ENCODE measurements at places on chromosomes 2 and 18.

- DNase-seq, result no peak
These were observed 30.0 kb downstream of the FHL2 start for GRCh38 chr2:105368759-105369408.

DNA sequence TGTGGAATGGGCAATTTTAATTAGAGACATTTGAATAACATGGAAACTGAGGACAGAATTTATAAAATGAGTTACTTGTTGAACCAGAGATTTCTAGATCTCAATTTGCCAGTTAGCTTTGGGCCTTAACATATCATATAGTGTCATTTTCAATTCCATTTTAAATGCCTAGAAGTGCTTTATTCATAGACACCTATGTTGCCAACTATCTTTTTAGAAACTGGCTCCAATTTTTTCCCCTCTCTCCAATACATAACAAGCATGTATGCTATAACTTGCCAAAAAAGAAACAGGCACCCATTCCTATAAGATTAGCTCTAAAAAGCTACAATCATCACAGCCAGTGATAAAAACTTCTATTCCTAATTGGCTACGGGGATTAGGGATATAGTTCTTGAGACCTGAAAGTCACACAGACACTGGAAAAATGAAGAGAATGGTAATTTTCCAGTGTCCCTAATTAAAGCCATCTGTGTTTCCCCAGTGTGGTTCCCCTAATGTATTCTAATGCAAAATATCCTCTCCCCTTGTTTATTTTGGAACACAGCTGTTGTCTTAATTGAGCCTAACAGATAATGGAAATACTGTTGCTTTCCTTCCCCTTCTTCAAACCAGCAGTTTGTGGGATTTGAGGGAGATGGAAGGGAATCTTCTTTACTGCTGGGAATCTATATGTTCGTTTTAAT, 205.5 kb upstream of the FSHR start:
- no peak for DNase-seq

DNA sequence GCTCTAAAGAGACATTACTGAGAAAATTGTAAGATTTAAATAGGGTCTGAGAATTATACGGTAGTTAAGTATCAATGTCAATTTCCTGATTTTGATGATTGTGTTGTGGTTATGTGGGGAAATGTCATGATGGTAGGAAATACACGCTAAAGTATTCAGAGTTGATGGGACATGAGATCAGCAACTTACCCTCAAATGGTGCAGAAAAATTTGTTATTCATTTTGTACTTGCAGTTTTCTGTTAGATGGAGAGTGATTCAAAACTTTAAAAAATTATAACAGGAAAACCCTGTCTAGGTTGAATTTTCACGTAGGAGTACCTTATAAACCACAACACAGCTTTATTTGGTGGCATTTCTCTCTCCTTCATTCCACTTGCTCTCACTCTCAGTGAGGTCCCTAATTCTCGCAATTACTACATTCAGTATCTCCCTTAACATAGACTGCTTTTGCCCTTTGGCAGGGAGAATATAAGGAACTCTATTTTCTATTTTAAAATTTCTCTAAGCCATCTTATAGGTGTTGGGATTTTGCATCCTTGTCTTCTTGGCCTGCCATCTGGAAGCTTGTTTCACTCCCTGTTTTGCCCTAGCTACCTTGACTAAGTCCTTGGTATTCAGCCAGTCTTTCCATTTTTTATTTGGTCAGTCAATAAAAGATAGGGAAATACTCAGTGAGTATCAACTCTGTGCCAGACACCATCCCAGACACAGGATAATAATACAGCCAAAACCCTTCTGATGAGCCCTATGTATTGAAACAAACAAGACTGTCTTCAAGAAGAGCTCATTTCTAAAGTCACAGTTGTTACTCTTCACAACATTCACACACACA, 550.6 kb upstream of the ACVR2A start:
- DNase-seq, result no peak

DNA sequence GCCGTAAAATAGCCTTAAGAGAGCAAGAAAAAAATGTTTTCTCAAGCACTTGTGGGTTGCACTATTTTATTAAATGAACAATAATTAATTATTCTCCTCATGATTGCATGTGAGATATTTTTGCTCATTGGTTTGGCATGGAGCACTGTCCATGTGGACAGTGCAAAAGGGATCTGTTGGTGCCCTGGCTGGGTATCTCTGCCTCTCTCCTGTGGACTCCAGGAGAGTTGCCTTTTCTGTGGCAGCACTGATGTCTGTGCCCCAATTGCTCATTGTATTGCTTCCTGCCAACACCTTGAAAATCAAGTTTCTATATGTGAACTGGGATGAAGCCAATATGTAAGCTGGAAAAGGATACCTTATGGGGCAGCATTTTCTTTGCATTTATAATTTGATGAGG, 131.7 kb downstream of the SETBP1 start:
- DNase-seq, result no peak

DNA sequence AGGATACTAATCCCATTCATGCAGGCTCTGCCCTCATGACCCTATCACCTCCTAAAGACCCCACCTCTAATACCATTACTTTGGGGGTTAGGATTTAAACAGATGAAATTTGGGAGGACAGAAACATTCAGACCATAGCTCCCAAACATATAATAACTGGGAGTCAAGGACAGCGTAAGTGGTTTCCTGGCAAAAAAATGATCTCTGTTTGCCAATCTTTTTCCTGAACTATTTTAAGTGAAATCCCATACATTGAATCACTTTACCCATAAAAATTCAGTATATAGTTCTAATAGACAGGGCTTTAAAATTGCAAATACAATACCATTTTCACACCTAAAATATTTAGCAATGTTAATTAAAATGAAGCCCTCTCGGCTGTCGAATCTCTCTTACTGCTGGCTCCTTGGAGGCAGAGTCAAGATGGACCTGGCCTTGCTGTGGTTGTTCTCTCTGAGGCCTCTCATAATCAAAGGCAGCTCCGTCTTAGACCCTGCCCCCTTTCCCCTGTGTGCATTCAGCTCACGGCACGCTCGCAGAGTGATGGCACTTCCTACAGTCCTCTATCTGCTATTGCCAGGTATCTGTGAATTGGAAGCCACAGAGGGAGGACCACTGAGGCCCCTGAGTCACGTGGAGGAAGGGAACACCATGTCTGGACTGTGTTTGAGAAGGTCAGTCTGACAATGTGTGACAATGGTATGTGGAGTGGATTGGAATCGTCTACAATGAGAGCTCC, 132.3 kb downstream of the UXS1 start:
- DNase-seq, result no peak

DNA sequence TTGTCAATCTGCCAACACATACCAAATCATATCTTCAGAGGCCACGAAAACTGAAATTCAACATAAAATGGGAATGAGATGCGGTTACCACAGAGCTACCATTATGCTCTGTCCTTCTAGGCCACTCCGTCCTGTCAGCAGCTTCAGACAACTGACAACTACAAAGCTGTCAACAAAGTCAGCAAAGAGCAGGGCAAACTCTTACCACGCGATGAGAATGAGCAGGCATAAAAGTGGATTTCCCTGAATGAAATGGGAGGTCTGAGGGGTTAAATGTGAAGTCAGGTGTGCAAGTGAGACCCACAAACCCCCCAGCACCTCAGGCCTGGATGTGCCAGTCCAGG, 130.1 kb downstream of the LNPK start:
- no peak for DNase-seq

- DNase-seq, result no peak
These were observed 436.5 kb downstream of the RND3 start for GRCh38 chr2:150051004-150051403.

- DNase-seq, result no peak
These were observed 221.6 kb downstream of the ALPK2 start for GRCh38 chr18:58407263-58407648.

GRCh38 chr2:188974164-188974563, at the start of gene COL3A1:
Gene COL3A1 (plus strand): TSS chr2:188974373. CDS start chr2:188974490, 117 bp downstream.
- no peak for DNase-seq

DNA sequence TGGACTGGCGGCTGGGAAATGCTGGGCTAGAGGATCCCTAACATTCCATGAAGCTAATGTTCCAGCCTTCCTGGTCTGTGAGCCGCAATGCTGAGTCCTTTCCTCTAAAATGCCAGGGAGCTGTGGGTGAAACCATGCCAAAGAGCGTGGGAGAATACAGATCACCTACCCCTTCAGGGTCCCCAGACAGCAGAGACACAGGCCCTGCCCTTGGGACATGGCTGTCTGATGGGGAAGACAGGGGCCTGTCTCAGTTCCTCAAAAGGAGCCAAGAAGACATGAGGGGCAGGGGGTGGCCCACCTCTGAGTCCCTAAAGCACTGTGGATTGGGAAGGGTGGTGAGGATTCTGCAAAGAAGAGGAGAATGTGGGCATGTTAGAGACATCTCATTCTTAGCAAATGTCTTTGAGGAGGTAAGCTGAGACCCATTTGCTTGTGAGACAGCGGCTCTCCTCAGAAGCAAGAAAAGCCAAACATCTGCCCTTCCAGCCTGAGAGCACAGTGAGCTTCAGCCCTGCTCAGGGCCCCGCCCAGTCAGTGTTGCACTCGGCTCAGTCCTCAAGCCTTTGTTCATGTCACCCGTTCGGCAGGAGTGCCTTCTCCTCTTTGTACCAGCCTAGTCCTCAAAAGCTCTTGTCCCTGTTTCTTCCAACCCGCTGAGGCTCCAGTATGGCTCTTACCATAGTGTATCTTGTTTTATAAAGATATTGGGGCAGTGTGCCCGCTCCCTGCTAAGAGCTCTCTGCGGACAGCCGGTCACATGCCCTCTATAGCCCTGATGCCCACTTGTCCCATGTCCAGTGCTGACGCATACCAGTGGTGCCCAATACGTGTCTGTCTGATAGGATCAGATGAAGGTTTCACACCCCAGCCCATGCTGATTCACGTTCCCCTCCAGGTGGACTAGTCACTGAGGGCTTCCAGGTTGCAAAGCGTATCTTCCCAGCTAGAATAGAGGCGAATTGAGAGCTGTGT, 286.2 kb downstream of the CYP26B1 start:
- DNase-seq, result no peak

DNA sequence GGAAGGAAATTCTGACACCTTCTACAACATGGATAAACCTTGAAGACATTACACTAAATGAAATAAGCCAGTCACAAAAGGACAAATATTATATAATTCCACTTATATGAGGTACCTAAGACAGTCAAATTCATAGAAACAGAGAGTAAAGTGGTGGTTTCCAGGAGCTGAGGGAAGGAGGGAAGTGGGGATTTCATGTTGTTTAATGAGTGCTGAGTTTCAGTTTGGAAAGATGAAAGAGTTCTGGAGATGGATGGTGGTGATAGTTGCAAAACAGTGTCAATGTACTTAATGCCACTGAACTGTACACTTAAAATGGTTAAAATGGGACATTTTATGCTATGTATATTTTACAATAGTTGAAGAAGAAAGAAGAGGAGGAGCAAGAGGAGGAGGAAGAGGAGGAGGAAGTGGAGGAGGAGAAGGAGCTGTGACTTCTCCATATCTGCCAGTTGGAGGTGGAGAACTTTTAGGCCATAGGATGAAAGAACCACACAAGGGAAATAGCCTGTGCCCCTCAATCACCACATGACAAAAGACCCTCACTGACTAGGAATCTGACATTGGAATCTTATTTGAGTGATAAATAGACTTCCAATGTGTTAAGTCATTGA, 55.3 kb upstream of the LGALSL start:
- DNase-seq, result no peak

DNA sequence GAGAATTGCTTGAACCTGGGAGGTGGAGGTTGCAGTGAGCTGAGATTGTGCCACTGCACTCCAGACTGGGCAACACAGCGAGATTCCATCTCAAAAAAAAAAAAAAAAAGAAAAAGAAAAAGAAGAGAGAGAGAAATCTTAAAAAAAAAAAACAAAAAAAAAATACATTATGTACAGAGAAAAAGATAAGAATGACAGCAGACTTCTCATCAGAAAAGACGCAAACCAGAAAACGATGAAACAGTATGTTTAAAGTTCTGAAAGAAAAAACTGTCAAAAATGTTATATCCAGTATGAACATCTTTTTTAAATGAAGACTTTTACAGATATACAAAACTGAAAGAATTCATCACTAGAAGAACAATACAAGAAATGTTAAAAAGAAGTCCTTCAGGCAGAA, 60.4 kb downstream of the LNPK start:
- DNase-seq, result no peak

- no peak for DNase-seq
These were observed 47.0 kb downstream of the REV1 start for GRCh38 chr2:99442837-99443236.

- no peak for DNase-seq
These were observed 26.6 kb downstream of the GULP1 start for GRCh38 chr2:188318161-188318749.

DNA sequence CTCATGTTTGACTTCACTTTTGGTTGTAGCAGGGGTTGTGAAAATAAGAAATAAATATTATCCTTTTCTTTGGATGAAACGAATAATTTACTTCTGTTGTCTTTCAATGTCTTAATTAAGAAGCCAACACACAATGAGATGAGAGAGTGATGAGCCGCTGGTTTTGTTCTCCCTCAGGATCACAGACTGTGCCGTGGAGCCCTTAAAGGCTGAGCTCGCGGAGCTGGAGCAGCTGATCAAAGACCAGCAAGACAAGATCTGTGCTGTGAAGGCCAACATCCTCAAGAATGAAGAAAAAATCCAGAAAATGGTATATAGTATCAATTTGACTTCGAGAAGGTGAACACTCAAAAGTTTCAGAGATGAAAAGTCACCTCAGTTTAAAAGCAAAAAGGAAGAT, 28.1 kb upstream of the ASB1 start:
- no peak for DNase-seq

GRCh38 chr2:151191001-151191400, 70.7 kb downstream of the RBM43 start:
- no peak for DNase-seq

GRCh38 chr18:58349650-58350049, 279.2 kb downstream of the ALPK2 start:
- no peak for DNase-seq

DNA sequence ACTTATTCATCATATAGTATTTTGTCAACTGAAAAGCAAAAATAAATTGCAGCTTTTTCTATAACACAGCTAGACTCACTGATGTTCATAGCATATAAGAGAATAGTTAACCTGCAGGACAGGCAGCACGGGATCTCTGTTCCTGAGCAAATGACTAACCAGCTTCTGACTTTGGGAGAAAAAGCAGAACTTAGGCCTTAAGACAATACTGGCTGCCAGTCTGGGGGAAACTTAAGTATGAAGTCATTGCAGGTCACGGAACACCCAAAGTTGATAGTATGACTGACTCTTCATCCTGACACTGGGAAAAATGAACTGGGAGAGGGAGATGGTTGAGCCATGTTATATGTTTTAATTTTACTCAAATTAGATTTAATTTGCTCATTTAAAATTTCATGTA, 113.0 kb downstream of the DPP4 start:
- no peak for DNase-seq

DNA sequence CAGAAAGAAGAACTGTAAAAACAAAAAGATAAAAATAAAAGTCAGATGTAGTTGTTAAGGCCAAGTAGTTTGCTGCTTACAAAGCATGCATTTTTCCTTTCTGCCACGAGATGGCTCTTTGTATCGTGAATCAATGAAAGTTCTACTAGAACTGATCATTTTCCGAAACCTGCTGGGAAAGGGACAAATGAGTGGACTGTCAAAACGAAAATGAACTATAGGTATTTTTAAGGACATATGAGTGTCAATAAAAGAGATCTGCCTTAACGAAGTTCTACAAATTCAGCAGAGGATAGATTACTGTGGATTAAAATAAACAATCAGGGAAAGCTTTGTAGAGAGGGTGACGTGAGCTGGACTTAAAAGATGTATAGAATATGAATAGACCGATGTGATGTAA, 15.0 kb upstream of the ELOA2 start:
- no peak for DNase-seq

GRCh38 chr2:28103611-28104010, 213.1 kb downstream of the BABAM2 start:
- DNase-seq, result no peak

All from stimulated activated CD4-positive, alpha-beta T cell treated with anti-CD3 and anti-CD28 coated beads, Interleukin-15, amount 100 ng/mL, for 1 hour (primary cell).